ENCODE measurements at places on chromosomes 2 and 18.

DNA sequence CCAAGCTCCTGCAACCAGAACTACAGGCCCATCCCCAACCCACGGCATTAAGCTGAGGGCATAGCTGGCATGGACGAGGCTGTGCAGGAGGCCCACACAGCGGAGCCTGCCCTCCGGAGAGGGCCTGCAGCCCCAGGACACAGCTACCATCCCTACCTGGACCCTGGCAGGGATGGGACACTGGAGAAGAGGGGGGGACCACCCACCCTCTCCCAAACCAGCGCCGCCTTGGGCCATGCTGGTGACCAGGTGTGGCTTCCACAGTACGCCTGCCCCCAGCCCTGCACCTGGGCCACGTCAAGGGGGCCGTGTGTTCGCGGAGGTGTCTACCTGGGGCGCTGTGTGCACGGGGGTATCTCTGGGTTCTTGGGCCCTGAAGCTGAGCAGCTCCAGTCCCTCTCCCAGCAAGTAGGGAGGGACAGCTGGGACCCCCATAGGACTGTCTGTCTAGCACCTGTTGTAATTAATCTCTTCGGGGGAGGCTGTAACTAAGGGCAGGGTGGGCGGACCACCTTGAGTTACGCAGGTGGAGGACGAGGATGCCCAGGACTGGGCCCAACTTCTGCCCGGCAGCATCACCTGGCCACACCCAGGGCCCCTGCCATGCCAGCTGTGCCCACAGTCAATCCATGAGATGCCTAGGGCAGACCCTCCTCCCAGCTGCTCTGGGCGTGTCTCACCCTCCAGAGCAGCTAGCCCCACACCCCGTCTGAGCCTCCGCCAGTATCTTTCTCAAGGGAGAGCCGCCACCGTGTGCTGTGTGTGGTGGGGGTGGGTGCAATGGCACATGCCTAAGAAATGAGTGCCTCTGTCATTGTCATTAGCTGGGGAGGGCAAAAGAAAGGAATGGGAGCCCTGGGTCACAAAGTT is 18.3 kb downstream of the HS6ST1 start:
- no peak for DNase-seq

DNA sequence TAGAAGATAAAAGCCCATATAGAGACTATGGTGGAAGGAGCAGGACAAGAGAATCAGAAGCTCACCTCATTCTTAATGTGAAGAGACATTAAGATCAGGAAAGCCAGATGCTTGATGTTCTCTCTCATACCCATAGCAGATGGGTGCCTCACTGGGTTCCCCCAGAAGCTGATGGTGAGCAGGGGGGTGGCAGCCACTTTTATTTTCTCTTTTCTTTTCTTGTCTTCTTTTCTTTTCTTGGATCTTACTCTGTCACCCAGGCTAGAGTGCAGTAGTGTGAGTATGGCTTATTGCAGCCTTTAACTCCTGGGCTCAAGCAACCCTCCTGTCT is 14.8 kb upstream of the CXCR4 start:
- no peak for DNase-seq

DNA sequence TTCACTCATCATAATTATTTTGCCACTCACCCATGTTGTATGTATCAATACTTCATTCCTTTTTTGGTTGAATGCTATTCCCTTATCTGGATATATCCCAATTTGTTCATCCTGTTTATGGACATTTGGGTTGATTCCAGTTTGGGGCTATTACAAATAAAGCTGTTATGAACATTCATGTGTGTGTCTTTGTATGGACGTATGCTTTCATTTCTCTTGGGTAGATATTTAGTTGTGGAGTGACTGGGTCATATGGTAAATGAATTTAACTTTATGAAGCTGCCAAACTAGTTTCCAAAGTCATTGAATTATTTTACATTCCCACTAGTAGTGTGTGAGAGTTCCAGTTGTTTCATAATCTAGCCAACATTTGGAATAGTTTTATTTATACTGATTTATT is 2.7 kb downstream of the FAM228B start:
- no peak for DNase-seq

DNA sequence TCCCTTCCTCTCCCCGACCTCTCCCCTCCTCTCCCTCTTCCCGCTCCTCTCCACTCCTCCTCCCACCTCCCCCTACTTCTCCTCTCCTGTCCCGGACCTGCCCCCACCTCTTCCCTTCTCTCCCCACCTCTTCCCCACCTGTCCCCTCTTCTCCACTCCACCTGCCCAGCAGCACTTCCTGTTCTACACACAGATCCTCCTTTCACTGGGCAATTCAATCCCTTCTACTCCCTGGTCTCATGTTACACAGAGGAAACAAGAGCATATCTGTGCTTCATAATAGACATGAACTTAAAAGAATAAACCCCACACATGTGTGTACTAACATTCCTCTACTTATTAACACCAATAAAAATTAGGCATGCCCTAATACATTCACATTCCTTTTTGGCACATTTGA is 34.8 kb downstream of the TIMM21 start:
- no peak for DNase-seq

- DNase-seq = no peak
Observed at GRCh38 chr2:199851501-199851810, 464 bp upstream of the FTCDNL1 start.

- DNase-seq = no peak
Observed at GRCh38 chr2:76281156-76281841, 570.6 kb upstream of the GCFC2 start.

- no peak for DNase-seq
Observed at GRCh38 chr2:166536111-166536510, 42.1 kb upstream of the SCN7A start.

GRCh38 chr2:238598802-238599530 is 172.2 kb downstream of the ASB1 start:
- no peak for DNase-seq

DNA sequence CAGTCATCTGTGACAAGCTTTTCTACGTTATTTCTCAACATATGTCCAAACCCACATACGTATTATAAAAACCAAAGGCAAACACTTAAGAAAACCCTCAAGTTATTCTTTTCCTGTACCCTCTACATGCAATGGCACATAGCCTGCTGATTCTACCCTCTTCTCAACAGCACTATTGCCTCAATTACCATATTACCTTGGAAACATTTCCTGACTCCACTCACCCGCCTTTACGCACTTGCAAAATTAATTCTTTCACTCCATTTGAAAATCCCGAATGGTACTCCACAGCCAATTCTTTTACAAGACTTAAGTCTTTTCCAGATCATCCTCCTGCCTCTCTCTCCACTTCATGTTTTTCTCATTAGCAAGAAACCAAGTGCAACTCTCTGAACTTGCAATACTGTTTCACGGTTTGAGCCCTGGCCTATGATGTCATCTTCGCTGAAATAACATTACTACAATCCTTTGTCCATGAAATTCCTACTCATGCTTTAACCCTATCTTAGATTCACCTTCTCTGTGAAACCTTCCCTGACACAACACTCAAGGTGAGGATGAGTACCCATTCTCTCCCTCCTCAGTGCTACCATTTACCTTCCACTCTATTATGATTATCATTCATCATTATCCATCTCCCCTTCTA is 29.0 kb downstream of the SESTD1 start:
- DNase-seq = no peak

DNA sequence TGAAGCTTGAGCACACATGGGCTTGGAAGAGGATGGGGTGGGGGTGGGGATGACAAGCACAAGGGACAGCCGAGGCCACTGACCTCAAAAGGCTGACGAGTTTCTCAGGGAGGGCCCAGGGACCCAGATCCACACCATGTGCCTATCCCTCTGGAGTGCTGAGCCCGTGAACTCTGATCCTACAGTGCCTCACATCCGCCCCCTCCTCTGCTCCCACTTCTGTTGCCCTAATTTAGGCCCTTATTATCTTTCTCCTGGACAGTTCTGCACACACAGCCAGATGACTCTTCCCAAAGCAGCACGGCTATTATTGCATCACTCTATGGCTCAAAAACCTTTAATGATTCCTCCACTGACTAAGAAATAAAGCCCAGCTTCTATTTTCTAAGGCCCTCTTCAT is 24.8 kb downstream of the CYRIA start:
- DNase-seq = no peak

DNA sequence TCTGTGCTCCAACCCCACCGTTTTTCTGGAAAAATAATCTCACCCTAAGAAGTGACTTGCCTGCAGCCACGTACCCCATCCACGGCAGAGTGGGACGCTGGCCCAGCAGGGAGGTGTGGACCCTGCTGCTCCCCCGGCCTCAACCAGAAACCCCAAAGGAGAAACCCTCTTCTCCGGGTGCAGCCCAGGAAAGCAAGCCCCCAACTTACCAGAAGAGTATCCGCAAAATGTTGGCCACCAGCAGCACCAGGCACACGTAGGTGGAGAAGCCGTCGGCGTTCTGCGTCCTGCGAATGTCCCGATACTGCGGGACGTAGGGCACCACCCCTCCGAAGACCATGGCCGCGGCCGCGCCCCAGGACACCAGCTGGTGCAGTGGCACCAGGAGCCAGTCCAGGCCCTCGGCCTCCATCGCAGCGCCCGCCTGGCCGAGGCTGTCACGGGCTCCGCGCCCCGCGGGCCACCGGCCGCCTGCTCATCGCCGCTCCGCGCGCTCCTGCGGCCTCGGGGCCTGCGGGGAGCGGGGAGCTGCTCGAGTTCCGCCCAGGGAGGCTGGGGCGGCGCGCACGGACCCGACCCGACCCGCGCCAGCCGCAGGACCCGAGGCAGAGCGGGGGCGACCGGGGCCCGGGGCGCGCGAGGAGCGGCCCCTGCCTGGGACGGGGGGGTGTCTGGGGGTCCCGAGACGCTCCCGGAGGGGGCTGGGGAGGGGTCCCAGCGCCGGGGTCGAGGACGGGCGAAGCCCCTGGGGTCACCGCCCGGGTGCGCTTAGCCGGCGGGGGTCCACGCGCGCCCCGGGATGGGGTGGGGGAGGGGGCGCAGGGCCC is 725 bp downstream of the SLC66A2 start:
- DNase-seq = no peak

- no peak for DNase-seq
Observed at GRCh38 chr2:235711527-235711926, 217.7 kb downstream of the AGAP1 start.

GRCh38 chr2:112811276-112811831 is 25.2 kb downstream of the IL1B start:
- no peak for DNase-seq

GRCh38 chr2:192029089-192029488 is 165.6 kb downstream of the TMEFF2 start:
- no peak for DNase-seq

GRCh38 chr2:207892716-207893402 is 123.2 kb upstream of the FZD5 start:
- DNase-seq = no peak

Data from NCI-H187 (cell line).